ENCODE measurements at places on chromosomes 12 and 14.

- DNase-seq: no peak
These were observed 87.3 kb upstream of the E2F7 start for GRCh38 chr12:77152623-77153193.

DNA sequence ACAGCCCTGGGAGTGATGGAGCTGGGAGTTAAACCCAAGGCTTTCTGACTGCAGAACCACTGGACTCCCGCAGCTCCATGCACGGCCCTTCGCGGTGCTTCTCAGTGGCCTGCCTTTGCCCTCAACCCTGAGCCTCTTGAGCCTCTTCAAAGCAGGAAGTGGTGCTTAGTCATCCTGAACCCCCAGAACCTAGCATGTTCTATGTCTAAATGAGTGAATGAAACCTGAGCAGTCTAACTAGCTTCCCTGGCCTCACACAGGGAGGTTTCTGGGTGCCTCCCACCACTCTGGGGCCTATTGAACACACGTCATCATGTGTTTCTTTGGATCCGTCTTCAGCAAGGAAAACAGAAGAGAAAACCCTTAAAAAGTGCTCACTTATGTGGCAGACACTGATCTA, 117.9 kb upstream of the SFSWAP start:
- no peak for DNase-seq

DNA sequence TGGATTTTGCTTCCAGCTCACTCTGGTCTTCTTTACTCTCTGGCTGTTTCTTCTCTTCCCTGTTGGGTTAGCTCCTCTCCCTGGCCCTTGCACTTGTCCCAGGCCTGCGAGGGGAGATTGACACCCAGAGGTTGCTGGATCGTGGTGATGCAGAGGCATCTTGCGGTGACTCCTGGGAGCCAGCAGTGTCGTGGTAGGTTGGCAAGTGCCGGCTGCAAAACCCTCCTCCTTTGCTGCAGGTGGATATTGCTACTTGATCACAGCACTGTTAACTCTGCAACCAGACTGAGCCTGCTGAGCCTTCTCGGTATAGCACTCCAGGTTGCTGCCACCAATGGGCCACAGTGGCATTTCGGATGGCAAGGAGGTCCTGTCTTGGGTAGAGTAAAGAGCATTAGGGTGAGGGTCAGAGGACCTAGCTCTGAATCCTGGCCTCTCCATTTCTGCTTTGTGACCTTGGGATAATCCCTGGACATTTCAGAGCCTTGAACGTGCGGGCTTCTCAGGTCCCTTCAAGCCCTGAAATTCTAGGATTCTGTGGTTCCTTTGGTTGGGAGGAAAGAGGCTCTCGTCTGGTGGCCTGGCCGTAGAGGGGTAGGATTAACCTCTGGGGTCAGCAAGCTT, 87.4 kb downstream of the TSPAN9 start:
- no peak for DNase-seq

DNA sequence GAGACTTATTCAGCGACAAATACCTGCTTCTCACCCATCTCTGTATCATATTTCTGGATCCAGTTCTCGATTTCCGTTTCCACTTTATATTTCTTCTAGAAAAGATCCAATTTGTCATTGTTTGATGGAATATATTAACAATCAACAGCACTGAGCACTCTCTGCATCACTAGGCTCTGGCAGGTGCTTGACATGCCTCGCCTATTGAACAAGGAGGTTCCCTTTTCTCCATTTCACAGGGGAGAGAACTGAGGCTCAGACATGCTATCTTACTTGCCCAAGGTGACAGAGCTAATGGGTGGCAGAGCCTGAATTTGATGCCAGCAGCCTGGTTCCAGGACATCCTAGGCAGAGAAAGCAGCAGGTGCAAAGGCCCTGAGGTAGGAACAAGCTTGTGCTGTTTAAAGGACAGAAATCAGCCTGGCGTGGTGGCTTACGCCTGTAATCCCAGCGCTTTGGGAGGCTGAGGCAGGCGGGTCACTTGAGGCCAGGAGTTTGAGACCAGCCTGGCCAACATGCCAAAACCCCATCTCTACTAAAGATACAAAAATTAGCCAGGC, 12.1 kb downstream of the RITA1 start:
- no peak for DNase-seq

DNA sequence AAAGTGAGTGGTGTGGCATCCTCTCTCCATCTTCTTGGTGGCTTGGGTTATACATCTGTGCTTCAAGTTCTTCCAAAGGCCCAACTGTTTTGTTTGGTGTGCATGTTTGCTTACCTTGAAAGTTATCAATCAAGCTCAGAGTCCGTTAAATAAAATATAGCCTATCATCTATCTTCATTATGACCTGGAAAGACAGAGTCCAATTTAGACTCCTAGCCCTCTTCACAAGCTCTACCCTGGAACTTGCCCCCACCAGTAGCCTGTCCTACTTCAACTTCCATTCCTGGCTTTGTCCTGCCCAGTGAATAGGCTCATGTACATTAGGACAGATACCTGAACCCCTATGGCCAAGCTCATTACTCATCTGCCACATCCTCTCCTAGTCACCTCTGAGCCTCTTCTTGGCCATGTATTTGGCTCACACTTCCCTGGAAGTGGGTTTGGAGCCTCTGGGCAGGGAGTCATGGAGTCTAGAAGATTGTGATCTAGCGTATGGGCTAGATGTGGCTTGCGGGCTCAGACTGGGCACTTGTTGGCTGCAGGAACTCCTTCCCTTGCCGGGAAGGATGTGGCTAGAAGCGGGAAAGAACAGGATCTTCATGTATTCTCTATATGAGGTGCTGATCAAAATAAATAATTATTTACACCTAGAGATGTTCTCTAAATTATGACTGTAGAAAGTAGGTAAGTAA, 6.4 kb upstream of the SSTR1 start:
- DNase-seq: no peak

GRCh38 chr12:94710933-94711332, 60.6 kb upstream of the TMCC3 start:
- no peak for DNase-seq

- DNase-seq: peak; percentile 73
These were observed 390.7 kb downstream of the C12orf75 start for GRCh38 chr12:105721051-105721825.

DNA sequence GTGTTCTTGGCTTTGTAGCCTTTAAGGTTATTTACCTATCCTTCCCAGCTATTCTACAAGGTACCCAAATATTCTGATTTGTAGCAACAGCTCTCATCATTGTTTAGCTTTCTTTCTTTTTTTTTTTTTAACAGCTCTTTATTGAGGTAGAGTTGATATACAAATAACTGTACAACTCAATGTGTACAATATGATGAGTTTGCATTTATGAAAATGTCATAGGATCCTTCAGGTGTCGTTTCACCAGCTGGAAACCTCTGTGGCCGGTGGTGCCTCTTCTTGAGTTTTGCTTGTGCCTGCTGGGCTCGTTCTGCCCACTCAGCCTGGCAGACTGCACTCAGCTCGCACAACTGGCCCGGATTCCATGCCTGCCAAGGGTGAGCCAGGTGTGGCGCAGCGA, 26.9 kb upstream of the TBPL2 start:
- DNase-seq: no peak

DNA sequence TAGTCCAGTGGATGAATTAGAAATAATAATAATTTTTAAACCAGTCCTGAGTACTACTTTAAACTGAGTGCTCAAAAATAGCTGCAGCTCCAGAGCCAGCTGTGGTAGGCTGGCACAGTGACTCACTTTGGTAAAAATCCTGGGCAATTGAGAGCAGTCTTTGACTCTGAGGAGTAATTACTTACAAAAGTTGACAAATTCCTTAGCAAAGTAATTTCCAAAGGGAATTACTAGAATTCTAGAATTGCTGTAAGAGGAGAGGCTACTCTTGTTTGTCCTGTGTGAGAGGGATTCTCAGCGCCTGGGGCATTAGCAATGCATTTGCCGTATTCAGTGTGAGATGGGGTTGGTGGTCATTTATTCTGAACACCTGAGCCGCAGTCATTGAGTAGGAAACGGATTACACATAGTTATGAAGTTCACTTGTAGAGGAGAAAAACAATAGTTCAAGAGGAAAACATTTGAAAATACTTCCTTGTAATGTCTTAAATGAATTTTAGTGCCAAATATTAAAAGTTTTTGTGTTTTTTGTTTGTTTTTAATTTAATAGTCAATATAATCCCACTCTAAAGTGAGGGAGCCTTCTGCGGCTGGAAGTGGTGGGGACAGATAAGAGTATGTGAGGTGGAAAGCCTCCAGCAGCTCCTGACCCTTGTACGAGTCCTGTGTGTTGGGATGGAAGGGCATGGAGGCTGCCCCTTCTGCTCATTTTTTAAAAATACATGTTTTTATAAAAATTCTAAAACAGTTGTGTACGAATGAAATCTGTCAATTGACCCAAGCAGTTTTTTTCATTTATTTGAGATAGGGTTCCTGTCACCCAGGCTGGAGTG, 41.9 kb downstream of the EID3 start:
- no peak for DNase-seq

DNA sequence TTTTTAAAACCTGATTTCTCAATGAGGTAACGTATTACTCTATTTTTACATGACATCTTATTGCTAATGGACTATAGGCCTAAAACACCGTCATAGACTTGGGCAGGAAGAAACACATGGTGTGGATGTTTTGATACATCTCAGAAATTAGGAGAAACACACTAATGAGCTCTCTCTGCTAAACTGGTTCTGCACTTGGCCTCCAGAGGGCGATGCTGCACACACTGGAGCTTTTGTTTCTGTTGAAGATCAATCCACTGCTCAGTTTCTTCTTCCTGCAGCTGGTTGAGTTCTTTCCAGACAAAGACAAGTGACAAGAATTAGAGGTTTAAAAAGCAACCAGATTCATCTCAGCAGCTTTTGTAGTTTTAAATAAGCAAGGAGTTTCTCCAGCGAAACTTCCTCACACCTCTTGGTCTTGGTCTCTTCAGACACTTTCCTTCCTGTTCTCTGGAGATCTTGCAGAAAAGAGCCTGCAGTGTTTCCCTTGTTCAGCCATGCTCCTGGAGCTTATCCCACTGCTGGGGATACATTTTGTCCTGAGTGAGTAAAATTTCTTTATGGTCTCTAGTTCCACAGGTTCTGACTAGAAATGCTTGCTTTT, 178.5 kb upstream of the OR4E1 start:
- peak; percentile 0 for DNase-seq

DNA sequence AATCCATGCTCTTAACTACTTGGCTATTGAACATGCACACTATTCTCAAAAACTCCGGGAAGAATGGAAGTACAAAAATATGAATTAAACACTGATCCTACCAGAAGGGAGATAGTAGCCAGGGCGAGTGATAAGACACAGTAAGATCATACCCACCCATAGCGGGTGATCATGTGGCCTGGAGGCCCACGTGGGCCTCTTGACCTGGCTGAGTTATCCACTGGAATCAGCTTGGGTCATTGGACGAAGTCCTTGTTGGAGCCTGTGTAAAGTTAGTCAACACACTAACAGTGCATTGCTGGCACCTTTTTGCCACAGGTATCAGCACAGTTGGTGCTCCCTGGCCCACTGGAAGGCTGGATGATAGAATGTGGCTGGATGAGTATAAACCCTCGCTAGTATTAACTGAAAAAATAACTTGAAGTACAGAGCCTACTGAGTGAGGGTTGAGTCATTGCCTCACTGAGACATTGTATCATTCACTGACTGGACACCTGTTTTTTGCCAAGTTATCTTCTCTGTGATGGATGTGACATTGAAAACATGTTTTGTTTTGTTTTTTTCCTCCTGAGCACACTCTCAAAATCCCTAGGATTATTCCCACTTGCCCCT, 149.2 kb upstream of the FUT8 start:
- no peak for DNase-seq

- no peak for DNase-seq
These were observed 6.2 kb upstream of the SYCP3 start for GRCh38 chr12:101745481-101745880.

DNA sequence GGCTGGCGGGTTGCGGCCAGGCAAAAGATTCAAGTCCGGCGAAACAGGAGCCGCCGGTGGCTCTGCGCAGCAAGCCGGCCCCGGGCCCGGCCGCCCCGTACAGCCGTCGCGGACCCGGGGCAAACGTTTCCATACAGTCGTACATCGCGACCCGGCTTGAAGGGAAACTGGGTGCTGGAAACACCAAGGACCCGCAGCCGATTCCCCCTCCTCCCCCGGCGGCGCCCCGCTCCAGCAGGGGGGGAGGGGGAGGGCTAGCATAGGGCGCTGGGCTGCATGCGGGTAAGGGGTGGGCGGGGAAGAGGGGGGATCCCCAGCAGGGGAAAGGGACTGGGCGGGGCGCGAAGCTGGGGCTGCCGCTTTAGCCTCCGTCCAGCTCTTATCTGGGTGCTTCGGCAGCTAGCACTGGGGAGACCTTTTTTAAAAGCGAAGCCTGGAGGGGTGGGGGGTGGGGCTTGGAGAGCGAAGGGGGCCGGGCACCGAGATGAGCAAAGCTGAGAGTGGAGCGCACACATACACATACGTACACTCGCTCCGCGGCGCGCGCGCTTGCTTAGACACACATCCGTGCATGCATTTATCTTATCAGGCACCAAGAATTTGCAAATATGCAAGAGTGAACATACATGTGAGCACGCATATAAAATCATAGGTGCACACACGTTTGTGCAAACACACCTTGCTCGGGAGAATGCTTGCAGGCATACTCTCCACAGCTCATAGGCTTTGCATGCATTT, 11.9 kb downstream of the RARG start:
- peak; percentile 44 for DNase-seq

- DNase-seq: no peak
These were observed 68.5 kb downstream of the PKP2 start for GRCh38 chr12:32828120-32828519.

DNA sequence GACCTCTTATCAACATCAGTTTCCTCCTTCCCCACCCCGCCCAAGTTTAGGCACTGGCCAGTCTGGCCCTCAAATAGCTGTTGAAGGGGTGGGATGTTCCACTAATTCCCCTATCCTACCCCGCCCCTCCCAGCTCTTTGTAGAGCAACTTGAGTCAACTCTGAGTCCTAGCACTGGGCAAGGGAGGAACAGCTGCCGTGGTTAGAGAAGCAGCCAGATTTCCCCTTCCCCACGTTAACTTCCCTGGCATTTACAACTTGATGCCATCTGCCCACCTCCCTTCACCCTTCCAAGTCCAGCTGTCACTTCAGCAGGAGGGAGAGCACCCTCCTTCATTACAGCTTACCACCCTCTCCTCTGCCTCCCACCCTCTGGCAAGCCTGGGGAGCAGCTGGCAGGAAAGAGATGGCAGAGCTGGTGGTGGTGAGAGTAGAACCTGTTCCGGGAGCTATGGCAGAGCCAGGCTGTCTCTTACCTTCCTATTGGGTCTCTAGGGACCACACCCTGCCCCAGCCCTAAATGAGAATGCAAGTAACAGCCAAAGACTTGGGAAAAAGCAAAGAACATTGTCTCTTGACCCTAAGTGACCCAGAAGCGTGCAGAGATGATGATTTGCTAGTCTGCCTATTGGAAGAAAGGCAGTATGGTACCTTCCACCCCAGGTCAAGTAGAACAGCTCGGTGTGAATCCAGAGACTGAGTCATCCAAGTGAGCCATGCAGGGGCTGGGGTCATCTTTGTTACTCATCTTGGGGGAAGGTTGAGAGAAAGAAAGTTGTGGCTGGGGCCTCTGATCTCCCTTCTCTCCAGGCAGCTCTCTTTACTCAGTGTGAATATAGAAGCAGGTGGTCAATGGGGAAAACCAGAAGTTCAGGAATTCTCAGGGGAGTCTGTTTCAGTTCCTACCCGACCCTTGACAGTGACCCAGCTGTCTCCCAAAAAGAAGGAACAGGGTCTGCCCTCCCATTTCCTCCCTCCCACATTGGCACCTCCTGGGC, 1.5 kb downstream of the BLOC1S1 start:
- no peak for DNase-seq

- peak; percentile 22 for DNase-seq
These were observed 95.2 kb upstream of the PCED1B start for GRCh38 chr12:46983959-46984841.

GRCh38 chr14:56844406-56845002, 34.2 kb upstream of the OTX2 start:
- DNase-seq: no peak
